ENCODE measurements at places on chromosomes 11 and 22.

- DNase-seq, result no peak
Measured at GRCh38 chr22:44627521-44628139, 74.4 kb upstream of the PRR5 start.

- no peak for DNase-seq
Measured at GRCh38 chr11:129703846-129704245, 111.8 kb upstream of the TMEM45B start.

GRCh38 chr11:78802058-78802761, 227.5 kb upstream of the NARS2 start:
- DNase-seq, result peak; percentile 26

DNA sequence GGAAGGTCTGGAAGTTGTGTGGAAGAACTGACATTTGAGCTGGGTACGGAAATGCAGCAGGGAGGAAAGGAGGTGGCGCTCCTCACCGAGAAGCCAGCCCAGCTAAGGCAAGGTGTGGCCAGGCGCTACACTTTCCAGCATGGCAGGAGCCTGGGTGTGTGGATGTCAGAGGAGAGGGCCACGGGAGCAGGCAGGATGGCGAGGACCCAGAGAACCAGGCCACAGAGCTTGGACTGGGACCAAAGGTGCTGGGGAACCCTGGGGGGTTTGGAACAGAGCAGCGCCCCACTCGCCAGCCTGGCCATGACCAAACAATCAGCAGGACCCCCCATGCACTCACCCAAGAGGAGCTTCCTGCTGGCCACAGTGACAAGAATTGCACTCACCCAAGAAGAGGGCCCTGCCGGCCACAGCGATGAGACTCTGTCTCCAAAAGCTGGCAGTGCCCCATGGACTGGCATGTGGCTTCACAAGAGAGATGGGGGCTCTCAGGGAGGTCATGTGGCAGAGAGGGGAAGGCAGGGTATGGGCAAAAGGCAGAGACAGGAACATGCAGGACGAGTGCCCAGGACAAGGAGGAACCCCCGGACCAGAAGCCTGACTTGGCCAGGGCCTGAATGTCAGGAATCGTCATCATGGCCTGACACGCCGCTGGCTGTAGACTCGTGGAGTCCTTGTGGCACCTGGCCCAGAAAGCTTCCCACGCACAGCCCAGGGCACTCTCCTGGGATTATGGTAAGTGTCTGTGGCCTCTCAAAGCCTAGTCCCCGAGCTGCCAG, 45.4 kb downstream of the IGF2 start:
- DNase-seq, result no peak

- no peak for DNase-seq
Measured at GRCh38 chr11:22302368-22302767, 35.8 kb upstream of the SLC17A6 start.

GRCh38 chr11:64252003-64252872, 908 bp downstream of the PLCB3 start:
- DNase-seq, result peak; percentile 51

DNA sequence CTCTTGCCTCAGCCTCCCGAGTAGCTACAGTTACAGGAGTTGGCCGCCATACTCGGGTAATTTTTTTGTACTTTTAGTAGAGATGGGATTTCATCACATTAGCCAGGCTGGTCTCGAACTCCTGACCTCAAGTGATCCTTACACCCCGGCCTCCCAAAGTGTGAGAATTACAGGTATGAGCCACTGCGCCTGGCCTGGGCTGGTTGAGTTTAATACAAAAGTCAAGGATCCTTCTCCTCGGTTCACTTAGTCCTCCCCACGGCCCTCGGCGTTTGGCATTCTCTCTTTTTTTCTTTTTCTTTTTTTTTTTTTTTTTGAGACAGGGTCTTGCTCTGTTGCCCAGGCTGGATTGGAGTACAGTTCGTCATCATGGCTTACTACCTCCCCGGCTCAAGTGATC, 33.0 kb downstream of the MCHR1 start:
- DNase-seq, result no peak

All from foreskin keratinocyte (primary cell).